Naive thymus-derived CD8-positive, alpha-beta T cell (primary cell): ENCODE measurements at places on chromosomes 16 and 17.

- DNase-seq: no peak
Measured at GRCh38 chr17:19510903-19511302, 22.8 kb upstream of the SLC47A1 start.

DNA sequence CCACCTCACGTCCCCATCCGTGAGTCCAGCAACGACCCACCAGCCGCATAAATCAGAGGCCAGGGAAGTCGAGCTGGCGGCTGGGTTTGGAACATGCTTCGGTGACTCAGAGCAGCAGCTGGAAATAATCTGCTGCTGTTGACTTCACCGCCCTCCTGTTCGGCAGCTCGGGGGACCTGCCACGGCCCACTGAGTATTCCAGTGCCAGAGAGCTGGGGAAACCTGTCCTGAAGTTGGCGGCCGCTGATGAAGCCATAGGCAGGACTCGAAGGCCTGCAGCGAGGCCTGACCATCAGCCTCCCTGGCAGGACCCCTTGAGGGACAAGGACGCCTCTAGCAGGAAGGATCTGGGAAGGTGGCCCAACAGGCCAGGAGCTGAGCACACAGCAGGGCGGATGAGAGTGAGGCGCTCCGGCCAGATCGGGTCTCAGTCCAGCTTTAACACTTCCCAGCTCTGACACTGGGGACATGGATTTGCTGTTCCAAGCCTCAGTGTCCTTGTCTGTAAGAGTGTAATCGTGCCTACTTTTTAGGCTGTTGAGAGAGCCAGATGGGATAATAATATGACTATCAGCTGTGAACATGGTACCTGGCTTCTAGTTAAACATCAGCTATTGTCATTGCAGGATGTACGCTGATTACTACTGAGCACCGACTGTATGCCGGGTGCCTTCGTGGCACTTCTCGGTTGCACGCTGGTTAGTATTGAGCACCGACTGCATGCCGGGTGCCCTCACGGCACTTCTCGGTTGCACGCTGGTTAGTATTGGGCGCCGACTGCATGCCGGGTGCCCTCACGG lies 50.4 kb upstream of the CIBAR2 start:
- no peak for DNase-seq

DNA sequence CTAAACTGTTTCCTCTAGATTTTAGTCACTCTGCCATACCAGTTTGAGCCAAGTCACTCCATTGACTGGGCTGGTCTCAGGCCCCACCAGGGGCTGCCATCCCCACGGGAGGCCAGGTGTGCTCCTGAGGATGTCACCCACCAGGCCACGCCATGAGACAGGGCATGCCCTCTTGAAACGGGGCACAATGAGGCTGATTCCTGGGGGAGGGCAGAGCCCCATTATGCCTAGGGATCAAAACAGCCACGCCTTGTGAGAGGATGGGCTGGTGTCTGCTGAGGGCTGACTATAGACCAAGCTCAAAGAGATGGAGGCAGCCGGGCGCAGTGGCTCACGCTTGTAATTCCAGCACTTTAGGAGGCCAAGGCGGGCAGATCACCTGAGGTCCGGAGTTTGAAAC lies 21.5 kb downstream of the GINS2 start:
- DNase-seq: no peak

DNA sequence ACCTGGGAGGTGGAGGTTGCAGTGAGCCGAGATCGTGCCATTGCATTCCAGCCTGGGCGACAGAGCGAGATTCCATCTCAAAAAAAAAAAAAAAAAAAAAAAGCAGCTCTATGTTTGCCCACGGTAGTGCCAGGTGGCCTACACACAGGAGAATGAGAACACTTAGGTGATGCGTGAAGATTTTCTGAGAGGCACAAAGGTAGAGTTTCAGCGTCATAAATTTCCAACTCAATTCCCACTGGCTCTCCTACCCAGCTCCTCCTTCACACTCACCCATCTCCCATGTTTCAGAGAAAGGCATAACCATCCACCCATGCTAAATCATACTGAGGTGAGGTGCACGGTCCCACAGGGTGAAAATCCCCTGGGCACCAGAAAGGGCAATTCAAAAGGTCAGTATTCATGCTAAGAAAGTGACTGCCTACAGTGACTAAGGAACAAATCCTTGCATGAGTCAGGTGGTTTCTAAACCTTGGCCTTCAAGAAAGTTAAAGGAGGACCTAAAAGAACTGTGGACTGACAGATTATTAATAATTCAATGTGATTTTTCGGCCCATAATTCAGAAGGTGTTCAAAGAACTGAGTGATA lies 4.8 kb downstream of the DCAKD start:
- no peak for DNase-seq

DNA sequence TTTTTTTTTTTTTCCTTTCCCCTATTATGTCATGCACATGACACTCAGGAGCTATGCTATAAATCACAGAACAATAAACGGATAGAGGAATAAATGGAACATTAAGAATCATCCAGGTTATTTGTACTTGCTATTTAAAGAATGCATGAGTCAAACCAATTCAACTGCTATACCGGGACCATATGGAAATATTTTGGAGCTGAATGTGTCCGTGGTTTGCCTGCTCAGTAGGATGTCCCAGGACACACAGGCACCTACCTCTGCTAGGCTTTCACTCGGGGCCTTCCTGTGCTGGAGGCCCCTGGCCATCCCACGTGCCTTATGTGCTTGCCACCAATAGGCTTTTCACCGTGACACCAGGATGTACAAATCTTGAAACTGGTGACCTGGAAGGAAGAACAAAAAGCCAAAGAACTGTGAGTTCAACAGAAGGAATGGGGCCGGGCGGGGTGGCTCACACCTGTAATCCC lies 15.3 kb upstream of the SEC14L1 start:
- DNase-seq: no peak

DNA sequence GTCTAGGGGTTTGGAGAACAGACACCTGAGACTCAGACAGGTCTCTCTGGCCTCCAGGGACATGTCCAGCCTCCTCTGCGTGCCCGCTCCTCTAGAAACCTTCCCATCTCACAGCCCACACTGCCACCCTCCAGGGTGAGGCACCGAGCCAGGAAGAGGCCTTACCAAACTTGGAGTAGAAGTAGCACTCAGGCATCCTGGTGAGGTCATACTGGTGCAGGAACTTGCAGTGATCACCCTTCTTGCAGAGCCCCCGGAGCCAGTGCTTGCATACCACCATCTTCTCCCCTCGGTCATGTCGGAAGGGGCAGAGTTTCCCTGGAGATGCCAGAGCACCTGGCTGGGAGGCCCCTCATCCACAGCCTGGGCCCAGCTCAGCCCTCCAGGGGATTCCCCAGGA lies 4.2 kb downstream of the CPSF4L start:
- no peak for DNase-seq

GRCh38 chr16:10261077-10261476 lies 78.8 kb upstream of the GRIN2A start:
- DNase-seq: no peak

GRCh38 chr17:36703860-36704266 lies 102.5 kb downstream of the MRM1 start:
- DNase-seq: peak; percentile 32

DNA sequence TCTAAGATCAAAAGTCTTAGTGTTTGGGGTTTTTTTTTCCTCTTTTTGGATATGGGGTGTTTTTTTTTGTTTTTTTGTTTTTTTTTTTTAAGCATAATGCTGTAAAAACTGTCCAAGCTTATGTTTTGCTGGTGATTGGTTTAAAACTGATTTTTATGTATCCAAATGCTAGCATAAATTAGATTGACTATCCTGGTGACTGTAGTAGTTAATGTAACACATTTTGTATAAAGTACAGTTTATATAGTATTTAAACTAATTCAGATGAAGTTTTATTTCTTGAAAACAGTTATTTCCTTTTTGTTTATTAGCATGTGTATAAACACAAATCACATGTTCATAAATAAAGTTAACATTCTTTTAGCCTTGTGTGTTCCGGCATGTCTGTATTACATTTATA lies 10.9 kb downstream of the RBBP6 start:
- no peak for DNase-seq

DNA sequence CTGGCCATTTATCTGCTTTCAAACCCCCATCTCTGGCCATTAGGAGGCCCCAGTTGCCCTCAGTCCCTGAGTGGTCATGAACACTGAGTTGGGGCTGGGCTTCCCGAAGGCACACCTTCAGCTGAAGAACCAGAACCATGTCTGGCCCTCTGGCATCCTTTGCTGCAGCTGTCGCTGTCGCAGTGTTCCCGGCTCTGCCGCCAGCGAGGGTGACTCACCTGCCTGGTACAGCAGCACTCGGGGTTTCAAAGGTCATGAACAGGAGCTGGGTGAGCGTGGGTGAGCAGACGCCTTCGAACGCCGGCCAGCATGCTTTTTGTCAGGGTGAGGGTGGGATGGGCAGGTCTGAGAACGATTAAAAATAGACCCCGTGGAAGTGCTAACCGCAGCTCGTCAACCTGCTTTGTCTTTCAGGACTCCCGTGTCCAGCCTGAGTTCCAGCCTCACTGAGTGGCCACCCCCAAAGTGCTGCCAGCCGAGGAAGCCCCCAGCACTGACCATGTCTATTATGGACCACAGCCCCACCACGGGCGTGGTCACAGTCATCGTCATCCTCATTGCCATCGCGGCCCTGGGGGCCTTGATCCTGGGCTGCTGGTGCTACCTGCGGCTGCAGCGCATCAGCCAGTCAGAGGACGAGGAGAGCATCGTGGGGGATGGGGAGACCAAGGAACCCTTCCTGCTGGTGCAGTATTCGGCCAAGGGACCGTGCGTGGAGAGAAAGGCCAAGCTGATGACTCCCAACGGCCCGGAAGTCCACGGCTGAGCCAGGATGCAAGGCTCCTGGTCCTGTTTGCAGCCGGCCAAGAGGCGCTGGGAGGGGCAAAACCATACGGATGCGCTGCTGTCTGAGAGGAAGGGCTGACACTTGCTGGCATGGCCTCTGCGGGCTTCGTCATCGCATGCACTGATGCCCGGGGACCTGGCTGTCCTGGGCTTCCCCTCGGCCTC lies 7.6 kb downstream of the SNN start:
- DNase-seq: no peak

DNA sequence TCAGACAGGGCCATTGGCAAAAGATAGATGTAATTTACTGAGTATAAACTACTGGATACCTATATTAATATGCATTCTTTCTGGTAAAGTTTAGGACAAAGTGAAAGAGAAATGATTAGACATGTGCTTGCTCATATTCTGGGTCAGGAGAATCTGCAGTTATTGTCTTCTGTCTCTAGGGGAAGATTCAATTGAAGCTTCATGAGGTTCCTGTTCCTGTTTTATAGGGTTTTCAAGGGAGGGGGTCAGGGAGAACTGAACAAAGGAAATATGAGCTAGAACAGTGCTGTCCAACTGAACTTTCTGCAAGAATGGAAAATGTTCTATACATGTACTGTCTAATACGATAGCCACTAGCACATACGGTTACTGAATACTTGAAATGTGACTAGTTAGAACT lies 59.3 kb upstream of the CORO6 start:
- DNase-seq: no peak

DNA sequence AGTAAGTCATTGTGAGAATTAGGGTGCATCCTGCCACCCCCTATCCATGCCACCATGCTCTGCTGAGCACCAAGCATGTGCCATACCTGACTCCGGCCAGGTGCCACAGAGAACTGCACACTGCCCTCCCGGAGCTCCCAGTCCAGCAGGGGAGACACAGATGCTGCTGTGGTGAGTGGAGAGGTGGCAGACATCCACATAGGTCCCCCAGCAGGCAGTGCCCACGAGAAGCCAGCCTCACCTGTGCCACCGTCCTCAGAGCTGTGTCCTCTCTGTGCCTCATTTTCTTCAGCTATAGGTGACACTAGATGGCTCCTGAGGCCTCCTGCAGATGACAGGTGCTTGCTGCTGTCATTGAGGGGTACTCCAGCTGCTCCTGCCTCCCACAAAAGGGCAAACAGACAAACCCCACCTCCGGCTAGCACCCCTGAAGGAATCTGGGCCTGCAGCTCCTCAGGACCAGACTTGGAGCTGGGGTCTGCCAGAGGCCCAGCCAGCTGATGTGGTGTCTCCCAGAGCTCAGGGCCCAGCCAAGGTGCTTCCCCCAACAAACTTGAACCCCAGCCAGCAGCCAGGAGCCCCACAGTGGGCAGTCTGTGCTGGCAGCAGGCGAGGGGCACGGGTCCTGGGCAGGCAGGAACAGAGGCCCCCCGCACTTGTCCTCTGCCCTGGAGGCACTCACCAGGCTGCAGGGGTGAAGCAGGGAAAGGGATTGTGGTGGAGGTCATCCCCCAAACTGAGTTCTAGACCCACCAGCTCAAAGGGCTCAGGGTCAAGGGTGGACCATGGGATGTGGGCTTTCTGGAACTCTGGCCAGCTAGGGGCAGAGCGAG lies 17.1 kb downstream of the FOXJ1 start:
- DNase-seq: no peak

- DNase-seq: no peak
Measured at GRCh38 chr17:58401287-58401686, 16.0 kb downstream of the RNF43 start.

DNA sequence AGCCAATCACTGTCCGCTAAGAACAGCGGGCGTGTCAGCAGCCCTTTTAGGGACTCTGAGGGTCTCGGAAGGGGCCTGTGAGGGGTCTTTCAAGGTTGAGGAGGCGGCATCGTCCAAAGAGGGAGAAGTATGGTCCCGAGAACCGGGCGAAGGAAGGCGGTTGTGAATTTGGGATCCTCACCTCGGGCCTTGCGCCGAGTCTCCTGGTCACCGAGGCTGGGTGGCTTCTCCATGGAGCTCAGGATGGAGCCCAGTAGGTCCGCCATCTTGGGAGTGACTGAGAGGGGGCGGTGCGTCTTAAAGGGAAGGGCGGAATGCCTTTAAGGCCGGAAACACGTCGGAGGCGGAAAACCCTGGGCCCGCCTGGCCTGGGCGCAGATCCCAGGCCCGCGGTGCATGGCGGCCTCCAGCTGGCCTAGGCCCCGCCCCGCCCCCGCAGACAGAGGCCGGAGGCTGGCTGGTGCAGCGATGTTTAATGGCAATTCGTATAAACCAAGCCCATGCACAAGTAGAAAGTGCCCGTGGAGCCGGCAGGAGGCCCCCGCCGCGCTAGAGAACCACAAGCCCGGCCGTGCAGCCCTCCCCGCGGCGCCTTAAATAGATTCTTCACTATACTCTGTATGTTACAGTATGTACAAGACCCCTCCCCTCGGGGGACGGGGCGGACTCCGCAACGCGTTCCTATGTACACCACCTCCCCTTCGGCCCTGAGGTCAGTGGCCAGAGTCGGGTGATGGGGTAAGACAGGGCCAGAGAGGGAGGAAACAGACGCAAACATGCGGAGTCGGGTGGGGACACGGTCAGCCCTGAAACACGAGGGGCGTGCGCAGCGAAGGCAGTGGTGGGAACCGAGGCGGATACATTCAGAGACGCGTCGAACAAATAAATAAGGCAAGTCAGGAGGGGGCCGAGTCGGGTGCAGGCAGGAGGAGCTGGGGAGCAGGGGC lies at the start of gene SPAG7:
Gene SPAG7 (minus strand): TSS at position 279 of the 947 bp plus-strand sequence. CDS start 13 bp downstream, at position 266.
- peak; percentile 90 for DNase-seq
